ENCODE measurements at places on chromosomes 6 and 20.
A peak's percentile ranks its signal among the peaks of the same experiment; 100 is the strongest.

GRCh38 chr6:167267921-167268401 lies 23.2 kb upstream of the UNC93A start:
- DNase-seq = no peak

DNA sequence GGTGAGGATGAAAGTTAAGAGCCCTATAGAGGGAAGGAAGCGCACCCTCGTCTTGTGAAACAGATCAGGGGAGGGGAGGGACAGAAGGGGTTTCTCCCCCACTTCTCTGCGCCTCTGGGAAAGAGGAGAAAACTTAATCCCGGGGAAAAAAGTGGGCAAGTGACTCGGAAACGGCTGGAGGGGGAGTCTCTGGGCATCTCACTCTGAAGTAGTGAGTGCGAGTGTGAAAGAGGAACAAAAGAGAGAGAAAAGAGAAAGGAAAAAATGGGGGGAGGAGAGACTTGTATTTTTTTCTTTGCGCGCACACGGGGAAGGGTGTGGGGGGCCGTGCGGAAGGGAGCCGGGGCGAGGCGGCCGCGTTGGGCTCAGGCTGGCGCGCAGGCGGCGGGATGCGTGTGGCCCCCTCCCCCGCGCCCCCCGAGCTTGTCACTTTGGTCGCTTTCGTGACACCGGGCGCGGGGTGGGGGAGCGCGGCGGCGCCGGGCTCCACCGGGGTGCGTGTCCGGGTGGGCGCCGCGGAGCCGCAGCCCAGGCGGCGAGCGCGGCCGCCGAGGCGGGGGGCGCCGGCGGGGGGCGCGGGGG lies 454 bp downstream of the L3MBTL3 start:
- no peak for DNase-seq

GRCh38 chr20:46894971-46895905 lies 595 bp downstream of the EYA2 start:
- peak; percentile 32 for DNase-seq

DNA sequence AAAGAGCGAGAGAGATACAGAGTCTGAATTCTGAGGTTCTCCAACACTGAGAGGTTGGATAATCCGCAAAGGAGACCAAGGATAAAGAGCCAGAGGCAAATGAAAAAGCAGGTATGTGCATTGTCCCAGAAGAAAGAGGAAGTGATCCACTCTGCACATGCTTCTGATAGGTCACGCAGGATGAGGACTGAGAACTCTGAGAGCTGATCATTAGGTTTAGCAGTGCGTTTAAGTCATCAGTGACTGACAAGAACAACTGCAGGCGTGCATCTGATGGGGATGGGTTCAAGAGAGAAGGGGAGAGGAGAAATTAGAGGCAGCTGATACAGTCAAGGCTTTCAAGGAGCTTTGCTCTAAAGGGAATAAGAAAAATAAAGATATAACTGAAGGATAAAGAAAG lies 301.2 kb upstream of the SGK1 start:
- no peak for DNase-seq

DNA sequence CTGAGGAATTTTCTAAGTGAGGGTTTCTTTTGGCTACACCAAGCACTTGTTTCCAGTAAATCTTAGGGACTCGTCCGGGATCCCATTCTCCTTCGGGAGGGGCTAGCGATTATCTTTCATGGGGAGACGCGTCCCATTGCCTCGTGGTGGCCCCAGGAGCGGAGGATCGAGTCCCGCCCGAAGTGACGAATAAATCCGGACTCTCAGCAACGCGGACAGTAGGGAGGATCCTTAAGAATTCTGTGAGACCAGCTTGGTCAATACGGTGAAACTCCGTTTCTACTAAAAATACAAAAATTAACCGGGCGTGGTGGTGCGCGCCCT lies 69.1 kb upstream of the PRSS16 start:
- no peak for DNase-seq
